NCI-H774 (cell line): ENCODE measurements at places on chromosomes 5 and 9.

DNA sequence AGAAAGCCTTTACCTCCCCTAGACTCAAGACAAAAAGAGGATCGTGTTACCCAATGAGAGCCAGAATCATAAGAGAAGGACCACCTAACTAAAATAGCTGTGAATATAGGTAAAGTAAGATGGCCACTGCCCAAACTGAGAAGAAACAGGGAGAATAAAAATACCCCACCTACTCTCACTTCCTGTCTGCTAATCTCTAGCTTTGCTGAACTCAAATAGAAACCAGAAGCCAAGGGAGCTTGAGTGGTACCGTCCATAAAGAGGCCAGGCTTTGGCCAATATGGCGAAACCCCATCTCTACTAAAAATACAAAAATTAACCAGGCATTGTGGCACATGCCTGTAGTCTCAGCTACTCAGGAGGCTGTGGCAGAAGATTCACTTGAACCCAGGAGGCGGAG, 123.0 kb upstream of the FST start:
- no peak for DNase-seq

- no peak for DNase-seq
Observed at GRCh38 chr9:4397917-4398316, 92.4 kb upstream of the SLC1A1 start.

DNA sequence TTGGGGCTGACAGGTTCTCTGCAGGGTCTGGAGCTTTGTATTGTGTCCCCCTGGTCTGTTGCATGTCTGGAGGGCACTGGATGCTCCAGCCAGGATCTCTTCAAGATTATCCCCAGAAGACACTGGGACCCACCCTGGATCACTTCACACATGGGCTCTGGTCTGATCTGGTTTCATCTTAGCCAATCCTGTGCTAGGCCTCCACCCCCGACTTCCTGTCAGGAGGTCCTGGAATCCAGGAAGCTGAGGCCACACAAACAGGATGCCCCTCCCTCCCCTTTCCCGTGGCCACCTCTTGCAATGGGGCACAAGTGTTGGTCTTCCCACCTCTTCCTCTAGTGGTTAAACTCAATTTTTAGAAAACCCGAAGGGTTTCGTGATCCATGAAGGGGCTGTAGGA, 242.6 kb upstream of the MVB12B start:
- no peak for DNase-seq

DNA sequence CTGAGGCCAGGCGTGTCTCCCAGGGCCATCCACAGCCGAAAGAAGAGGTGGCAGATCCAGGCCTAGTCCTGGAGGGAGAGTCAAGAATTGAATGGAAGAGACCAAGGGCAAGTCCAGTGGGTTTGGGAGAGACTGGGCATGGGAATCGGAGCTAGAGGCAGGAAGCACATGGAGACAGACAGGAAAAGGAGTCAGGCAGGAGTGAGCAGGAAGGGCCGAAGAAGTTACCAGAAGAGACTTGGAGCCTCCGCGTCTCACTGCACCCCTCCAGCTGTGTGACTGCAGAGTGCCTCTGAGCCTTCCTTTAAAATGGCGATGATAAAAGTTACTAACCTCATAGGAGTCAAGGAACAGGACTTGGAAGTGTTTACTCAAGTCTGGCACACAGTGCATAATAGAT, 64.4 kb upstream of the ANGPTL2 start:
- DNase-seq, result no peak

DNA sequence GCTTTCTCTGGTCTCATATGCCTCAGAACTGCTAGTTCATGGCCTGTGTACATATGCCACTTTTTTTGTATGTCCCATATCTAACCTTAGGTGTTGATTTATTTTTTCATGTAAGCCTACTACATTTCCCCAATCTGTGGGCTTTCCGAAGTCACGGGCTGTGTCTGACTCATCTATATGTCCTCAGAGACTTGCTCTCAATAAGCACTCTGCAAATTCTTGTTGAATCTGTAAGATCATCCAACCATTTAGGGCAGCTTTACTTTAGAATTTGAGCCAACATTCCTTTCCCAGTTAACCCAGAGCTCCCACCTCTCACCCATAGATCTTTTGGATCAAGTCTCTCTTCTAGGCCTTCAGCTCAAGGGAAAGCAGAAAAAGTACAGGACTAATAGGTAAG, 263.4 kb downstream of the SEC61B start:
- no peak for DNase-seq

DNA sequence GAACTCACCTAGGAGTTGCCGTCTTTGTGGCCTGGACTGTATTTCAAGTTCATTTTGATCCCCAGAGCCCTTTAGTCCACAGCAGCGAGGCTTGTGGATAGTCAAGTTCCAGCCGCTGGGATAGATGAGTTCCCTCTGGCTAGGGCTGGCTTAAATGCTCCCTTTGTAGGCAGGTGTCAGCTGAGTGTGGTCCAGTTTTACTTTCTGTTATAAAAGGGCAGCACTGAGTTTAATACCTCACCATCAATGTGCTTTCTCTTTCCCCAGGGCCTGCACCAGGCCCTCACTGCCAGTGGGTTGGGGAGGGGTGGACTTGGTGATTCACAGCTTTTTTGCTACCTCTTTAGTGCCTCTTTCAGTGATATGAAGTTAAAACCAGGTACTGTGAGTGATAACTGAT, 188.2 kb downstream of the SLCO4C1 start:
- no peak for DNase-seq
